ENCODE measurements at places on chromosomes 7 and 10.

GRCh38 chr10:122308417-122309141 is 37.5 kb downstream of the BTBD16 start:
- no peak for DNase-seq

- no peak for DNase-seq
These were observed 149.1 kb downstream of the TEX36 start for GRCh38 chr10:125533866-125534265.

DNA sequence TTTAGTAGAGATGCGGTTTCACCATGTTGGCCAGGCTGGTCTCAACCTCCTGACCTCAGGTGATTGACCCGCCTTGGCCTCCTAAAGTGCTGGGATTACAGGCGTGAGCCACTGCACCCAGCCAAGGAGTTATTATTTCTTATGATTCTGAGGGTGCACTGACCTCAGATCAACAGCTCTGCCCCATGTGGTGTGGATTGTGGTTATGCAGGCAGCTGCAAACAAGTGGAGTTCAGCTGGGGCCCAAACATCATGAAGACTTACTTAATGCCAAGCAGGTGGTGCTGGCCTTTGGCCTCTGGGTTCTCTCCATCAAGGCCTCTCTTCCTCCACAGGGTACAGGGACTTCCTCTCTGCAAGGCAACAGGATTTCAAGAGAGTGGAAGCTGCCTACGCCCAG is 45.1 kb upstream of the OPTN start:
- no peak for DNase-seq

DNA sequence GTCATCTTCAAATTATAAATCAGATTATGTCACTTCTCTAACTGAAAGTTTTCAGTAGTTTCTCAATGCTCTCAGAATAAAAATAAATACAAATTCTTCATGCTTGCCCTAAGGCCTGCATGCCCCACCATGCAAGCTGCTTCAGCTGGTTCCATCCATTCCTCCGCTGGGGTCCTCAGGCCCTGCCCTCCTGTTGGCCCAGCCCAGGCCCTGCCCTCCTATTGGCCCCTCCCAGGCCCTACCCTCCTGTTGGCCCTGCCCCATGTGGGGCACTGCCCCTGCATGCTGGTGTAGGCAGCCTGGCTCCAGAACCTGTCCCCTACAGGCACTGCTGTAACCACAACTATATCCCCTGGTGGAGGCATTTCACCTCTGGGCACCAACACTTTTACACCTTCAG is 109.3 kb upstream of the TCERG1L start:
- no peak for DNase-seq

DNA sequence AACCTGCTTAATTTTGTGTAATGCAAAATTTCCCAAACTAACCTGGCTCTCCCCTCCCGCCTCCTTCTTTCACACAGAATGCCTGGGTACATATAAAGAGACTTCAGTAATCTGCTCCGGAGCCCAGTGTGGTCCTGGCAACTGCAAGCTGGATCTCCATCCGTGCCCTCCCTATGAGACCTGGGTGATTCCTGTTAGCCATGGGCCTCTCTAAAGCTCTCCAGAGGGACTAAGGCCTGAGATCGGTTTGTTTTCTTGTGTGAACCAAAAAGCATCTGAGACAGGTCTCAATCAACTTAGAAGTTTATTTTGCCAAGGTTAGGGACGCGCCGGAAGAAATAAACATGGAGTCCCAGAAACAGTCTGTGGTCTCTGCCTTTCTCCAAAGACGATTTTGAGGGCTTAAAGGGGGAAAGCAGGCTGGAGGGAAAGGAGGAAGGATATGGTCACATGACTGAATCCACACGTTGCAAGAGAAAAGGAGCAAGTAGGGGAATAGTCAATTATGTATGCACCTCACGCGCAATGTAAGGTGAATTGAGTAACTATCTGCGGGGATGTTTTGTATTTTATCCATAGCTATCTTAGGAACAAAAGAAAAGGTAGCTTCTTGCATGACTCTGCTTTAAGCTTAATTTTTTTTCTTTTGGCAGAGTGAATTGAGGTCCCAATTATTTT is 46.2 kb upstream of the CCDC3 start:
- DNase-seq, result no peak

- peak; percentile 61 for DNase-seq
These were observed 32.1 kb upstream of the A1CF start for GRCh38 chr10:50917486-50917885.

GRCh38 chr10:23918839-23919238 is 290.1 kb upstream of the KIAA1217 start:
- DNase-seq, result no peak

DNA sequence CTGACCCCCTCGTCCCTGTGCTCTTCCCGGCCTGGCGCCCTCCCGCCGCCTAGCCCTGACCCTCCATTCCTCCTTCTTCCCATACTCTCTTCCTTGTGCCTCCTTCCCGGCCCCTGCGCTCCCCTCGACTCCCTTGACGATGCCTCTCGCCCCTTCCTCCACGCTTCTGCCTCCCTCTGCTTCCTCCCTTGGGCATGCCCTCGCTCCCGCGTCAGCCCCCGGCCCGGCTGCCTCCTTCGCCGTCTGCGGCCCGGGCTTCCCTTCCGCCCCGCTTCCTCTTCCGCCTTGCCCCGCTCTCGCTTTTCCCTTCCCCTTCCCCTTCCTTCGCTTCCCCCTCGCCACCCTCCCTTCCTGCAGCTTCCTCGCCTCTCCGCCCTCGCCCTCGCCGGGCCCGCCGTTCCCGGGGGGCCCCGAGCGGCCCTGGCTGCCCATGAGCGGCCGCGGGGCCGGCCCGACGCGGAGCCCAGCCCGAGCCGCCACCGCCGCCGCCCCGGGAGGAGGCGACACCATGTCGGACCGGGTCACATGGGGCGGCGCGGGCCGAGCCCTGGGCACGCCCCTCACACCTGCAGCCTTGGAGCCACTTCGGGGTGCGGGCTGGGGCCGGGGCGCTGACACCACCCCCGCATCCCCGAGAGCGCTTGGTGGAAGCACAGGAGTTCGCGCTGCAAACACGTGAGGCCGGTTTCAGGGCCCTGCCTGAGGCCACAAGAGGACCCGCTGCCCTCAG is at the start of gene FBXW4:
TSS of gene FBXW4 (minus strand) at position 497 of the 730 bp plus-strand sequence. CDS start at position 432, 65 bp downstream.
- DNase-seq, result peak; percentile 20

- no peak for DNase-seq
These were observed 13.0 kb downstream of the TUBGCP2 start for GRCh38 chr10:133295426-133296320.

- DNase-seq, result no peak
These were observed 147.2 kb downstream of the DYNC1I1 start for GRCh38 chr7:95919556-95919955.

- DNase-seq, result no peak
These were observed 85.4 kb downstream of the NEURL1 start for GRCh38 chr10:103578782-103579382.

DNA sequence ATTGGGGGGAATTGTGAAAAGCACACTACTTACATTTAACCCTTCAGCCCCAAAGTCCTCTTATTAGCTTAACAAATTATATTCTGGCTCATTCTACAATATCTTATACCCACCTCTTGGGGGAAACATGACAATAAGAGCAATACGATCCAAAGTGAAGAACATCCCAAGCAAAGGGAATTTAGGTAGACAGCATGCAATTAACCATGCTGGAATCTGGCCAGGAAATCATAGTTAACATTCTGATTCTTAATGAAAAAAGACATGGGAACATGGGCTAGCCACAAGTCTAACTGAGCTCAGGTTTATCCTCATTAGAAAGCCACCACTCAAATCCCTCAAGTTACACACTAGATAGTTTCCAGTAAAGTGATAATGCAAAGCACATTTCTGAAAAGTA is 241.9 kb upstream of the SLC26A5 start:
- no peak for DNase-seq

DNA sequence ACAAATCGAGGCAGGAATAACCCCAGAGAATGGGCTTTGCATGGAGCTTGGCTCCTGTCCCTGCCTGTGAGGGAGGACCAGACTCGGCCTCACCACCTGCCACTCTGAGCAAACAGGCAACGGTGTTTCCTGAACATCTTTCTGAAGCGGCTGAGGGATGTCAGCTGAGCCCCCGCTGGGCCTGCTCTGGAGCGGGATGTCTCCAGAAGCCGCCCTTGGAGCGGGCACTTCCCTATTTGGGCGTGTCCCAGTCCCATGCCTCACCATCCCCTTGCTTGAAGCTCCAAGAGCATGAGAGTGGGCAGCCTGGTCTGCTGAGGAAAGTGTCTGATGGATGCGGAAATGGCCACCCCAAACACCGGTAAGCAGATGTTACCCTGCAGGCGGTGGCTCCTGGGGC is 10.2 kb downstream of the ALKBH4 start:
- no peak for DNase-seq

All from HCEC 1CT (cell line).